ENCODE measurements at places on chromosomes 1 and 21.

DNA sequence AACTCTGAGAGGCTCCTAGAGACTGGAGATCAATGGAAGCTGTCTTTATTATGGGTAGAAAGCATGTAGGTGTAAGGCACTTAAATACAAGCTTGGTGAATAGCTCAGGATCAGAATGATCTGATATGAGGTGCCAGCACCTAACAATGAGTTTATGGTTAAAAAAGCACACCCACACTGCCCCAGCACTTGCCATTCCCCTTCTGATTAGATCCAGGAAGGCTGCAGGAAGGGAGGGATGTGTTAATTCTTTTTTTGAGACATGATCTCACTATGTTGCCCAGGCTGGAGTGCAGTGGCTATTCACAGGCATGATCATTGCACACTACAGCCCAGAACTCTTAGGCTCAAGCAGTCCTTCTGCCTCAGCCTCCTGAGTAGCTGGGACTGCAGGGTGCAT is 71.8 kb upstream of the IVNS1ABP start:
- DNase-seq, result no peak

DNA sequence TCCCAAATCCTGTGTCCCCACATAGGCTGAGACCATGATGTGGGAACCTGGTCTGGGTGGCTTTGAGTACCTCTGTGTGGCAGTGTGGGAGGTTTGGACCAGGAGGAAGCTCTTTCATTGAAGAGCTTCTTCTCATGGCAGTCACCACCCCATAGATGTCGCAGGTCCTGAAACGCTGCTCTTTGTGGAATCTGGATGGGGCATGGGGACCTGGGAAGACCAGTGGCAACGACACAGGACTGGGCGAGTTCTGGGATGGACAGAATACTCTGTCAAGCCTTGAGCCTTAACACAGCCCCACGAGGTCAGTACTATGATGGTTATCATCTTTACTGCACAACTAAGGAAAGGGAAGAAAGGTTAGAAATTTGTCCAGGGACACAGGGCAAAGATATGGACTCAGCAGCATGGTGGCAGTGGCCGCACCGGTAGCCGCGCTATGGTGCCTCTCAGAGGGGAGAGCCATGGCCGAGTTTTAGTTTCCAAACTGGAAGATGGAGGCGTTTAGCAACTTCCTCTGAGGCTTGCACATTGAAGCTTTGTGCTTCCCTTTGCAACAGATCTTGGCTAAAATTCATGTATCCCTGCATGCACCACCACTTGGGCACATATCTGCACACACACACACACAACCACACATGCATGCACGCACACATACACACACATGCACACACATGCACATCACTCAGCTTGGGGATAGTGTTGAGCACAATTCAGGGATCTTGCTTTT is 117.7 kb upstream of the C1orf174 start:
- no peak for DNase-seq

GRCh38 chr1:114428083-114428754 is 82.8 kb downstream of the TRIM33 start:
- peak; percentile 5 for DNase-seq

DNA sequence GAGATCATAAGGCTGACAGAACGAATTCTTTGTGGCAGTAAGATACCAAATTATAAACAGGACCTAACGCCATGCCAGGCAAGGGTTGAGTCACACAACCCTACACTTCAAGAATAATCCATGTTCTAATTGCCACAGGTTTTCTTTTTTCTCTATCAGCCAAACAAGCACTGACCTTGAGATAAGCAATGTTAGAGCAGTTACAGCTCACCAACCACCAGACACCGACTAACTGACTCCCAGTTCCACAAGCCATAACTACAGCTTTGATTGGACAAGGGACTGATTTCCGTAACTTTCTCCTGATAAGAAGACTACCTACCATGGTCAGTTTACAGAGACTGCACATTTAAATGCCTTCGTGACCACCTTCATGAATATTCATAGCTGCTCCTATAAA is 149.6 kb downstream of the PTPRU start:
- DNase-seq, result no peak

- peak; percentile 53 for DNase-seq
Observed at GRCh38 chr1:178871551-178872320, 859 bp upstream of the ANGPTL1 start.

GRCh38 chr1:212613440-212614335 is 5.1 kb downstream of the ATF3 start:
- DNase-seq, result no peak

DNA sequence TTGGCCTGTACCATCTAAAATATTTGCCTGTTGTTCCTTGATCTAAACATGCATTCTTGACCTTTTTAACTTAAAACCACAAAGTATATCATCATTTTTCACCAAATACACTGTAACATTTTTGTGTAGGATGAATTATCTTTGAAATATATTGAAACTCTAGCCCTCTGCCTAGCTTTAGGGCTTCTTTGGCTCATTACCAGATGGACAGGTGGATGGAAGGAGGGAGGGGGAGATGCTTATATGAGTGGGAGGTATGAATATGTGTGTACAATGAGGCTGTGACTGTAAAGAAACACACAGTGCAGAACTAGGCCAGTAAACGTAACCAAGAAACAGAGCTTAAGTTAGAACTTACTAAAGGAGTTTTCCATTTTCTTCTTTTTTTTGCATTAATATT is 118.5 kb downstream of the ESRRG start:
- no peak for DNase-seq

- no peak for DNase-seq
Observed at GRCh38 chr21:35337573-35337972, 288.5 kb upstream of the RUNX1 start.

DNA sequence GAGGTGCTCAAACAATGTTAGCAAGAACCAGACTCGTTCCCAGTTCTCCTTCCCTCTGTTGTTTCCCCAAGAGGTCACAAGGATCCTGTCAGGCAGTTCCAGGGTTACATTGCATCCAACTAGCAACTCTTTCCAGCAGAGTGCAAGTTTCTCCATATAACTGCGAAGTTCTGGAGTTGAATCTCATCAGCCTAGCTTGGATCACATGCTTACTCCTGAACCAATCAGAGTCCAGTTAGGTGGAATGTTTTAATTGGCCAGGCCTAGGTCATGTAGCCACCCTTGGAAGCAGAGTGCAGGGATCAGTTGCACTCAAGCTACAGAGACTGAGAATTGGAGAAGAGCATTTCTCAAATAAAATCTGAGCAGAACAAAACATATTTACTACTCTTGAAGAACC is 15.9 kb upstream of the PIK3R3 start:
- DNase-seq, result no peak

GRCh38 chr1:208272713-208273112 is 28.5 kb upstream of the PLXNA2 start:
- no peak for DNase-seq

- DNase-seq, result no peak
Observed at GRCh38 chr1:51473331-51474115, 45.5 kb downstream of the EPS15 start.

- no peak for DNase-seq
Observed at GRCh38 chr1:221104596-221104995, 225.4 kb downstream of the HLX start.

- no peak for DNase-seq
Observed at GRCh38 chr1:121413821-121414220, 229.0 kb downstream of the SRGAP2C start.

GRCh38 chr1:41812051-41812450 is 106.7 kb downstream of the HIVEP3 start:
- peak; percentile 56 for DNase-seq

- DNase-seq, result no peak
Observed at GRCh38 chr1:89605692-89606091, 27.2 kb upstream of the LRRC8C start.

- no peak for DNase-seq
Observed at GRCh38 chr1:9248341-9249262, 14.0 kb downstream of the H6PD start.

- DNase-seq, result no peak
Observed at GRCh38 chr1:115534106-115534505, 107.7 kb upstream of the VANGL1 start.

- no peak for DNase-seq
Observed at GRCh38 chr1:93029317-93029716, 49.8 kb upstream of the MTF2 start.

DNA sequence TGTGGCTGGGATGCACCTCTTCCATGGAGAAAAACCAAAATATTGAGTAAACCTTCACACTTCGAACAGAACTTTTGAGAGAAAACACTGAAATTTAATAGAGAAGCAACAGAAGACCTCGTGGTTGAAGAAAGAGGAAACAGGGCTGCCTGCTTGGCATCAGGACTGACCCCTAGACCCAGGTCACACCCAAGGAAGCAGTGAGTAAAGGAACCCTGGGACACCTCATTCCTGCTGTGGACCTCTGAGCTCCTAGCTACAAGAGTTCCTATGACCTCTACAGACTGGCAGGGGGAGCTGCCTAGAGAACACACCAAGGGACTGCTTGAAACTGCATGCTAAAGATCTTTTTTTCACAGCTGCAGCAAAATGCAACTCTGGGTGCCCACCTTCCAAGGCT is 67.8 kb downstream of the FASLG start:
- DNase-seq, result no peak

DNA sequence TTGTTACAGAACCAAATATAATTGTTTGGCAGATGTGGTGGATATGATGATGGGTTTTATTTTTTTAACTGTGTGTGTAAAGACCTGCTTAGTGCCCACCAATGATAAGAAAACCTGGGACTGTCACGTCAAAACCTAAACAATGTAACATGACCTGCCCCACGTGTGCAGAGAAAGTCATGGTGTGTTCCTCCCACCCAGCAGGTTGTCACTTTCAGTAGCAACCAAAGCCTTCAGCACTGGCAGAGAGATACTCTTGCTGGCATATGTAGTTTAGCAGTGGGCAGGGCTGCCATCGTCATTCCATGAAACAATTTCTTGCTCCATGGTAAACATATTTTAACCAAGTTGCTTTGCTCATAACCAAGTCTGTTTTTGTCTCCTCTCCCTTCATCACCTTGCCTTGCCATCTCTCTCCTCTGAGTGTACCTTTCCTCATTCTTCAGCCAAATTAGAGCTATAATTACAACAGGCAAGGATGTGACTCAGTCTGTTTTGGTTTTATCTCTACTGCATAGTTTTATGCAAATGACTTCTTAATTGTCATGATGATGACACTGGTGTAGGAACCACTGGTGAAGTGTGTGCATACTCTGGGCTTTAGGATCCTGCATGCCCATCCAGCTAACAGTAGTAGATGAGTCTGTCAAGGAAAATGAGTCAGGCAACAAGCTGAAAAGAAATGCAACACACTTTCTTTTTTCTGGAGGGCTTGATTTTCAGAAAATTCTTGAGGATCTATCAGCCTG is 150.3 kb downstream of the EDEM3 start:
- DNase-seq, result no peak

DNA sequence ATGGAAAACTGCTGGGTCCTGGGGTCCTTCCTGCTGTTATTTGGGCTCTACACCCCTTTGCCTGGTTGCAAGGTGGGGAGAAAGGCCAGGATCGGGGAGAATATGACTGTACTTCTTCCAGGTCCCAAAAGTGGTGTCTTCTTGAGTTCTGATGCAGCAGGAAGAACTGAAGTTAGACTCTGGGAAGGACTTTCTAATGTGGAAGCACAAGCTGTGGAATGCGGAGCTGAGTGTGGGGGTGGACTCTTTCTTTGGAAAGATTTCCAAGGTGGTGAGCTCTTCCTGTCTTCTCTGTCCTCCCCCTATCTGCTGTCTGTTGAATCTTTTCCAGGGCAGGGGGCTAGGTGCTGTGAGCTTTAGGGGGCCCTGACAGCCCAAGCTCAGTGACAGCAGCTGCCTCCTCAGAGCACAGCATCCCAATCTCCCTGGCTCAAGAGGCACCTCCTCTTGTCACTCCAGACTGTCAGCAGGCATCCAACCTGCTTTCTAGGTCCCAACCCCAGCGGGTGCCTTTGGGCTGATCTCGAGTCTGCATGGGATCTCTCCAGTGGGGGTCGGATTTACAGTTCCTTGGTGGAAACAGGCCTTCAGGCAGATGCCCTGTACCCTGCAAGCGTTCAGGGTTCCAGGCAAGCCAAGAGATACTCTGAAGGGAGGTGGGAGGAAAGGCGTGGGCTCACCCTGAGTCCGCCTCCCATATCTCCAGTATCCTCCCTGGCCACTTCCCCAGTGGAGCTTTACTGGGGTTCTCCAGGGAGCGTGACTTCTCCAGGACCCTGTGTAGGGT is 23.2 kb downstream of the ADORA1 start:
- DNase-seq, result no peak

DNA sequence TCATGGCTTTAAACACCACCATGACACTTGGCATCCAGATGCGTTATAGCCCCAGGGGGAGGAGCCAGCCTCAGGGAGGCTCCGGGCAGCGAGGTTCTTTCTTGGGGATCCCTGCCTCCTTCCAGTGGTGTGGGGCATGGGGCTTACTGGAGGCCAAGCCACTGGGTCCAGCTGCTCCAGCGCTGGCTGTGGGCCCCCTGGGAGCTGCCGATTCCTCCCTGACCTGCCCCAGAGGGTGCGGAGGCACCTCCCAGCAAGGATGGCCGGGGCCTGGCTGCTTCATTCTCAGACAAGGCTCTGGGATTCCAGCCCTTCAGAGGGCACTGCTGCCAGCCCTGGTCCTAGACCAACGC is 159.3 kb downstream of the PEX14 start:
- DNase-seq, result no peak

DNA sequence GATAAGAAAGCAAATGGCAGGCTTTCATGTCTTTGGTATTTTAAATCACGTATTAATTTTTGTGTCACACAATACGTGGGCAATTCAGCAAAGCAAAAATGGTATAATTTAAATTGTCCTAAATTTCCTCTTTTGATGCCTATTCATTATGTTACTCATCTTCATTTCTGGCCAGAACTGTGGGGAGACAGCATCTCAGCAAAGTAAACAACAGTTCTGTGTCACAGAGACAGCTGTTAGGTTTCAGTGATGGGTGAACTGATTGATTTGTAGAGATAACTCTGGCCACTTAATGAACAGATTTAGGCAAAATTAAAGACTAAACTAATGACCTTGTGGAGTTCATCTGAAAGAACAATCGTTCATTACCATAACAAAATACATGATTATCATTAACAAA is 49.2 kb downstream of the FH start:
- no peak for DNase-seq

GRCh38 chr1:58887059-58887458 is 103.2 kb upstream of the JUN start:
- no peak for DNase-seq

- DNase-seq, result no peak
Observed at GRCh38 chr21:46346296-46347202, 22.6 kb downstream of the PCNT start.

GRCh38 chr1:236092899-236093298 is 28.0 kb upstream of the NID1 start:
- no peak for DNase-seq

DNA sequence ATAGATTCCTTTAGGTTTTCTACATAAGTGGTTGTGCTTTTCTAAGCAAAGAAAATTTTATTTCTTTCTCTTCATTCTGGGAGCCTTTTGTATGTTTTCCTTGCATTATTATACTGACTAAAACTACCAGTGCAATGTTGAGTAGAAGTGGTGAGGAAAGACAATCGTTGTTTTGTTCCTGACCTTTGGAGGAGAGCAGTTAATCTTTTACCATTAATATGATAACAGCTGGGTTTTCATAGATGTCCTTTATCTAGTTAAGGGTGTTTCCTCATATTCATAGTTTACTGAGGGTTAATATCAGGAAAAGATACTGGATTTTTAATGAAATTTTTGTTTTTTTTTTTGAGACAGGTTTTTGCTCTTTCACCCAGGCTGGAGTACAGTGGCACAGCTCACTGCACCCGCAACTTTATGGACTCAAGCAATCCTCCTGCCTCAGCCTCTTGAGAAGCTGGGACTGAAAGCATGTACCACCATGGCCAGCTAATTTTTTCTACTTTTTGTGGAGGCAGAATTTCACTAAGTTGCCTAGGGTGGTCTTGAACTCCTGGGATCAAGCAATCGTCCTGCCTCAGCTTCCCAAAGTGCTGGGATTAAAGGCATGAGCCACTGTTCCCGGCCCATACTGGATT is 9.0 kb upstream of the KCTD3 start:
- DNase-seq, result peak; percentile 63
